Breast epithelium (tissue), 4 donors: ENCODE measurements at places on chromosomes 5 and 9. TPM values are rescaled to one million over a fixed set of nuclear protein-coding genes. Genes with fewer than 3 reads are reported as not detected.

The F12 gene
- total RNA-seq: 2.6 TPM

The LIX1 gene
- 0.15 TPM for total RNA-seq

The CTSV gene
- 2.0 TPM for total RNA-seq

The NEUROG1 gene
- not detected for total RNA-seq

The NEURL1B gene
- 6.3 TPM for total RNA-seq

The ARL15 gene
- total RNA-seq: 29.0 TPM

The OR13C3 gene
- not detected for total RNA-seq

- H3K36me3 ChIP-seq: no peaks in the 10 kb centered on the region
- H3K27me3 ChIP-seq: no peaks in the 10 kb centered on the region
- DNase-seq: no peak
- no peaks in the 10 kb centered on the region for H3K4me1 ChIP-seq
Observed at GRCh38 chr5:115549154-115549553, 4.6 kb upstream of the FEM1C start.

DNA sequence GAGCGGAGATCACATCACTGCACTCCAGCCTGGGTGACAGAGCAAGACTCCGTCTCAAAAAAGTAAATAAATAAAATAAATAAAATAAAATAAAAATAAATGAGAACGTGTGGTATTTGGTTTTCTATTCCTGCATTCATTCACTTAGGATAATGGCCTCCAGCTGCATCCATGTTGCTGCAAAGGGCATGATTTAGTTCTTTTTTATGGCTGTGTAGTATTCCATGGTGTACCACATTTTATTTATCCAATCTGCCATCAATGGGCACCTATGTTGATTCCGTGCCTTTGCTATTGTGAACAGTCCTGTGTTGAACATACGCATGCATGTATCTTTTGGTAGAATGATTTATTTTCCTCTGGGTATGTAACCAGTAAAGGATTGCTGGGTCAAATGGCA, 8.8 kb upstream of the RASGEF1C start:
- H3K4me1 ChIP-seq: no peaks in the 10 kb centered on the region
- no peaks in the 10 kb centered on the region for H3K27me3 ChIP-seq
- no peaks in the 10 kb centered on the region for H3K36me3 ChIP-seq
- no peak for DNase-seq
- no peak overlapping the region for H3K4me3 ChIP-seq

GRCh38 chr5:151125421-151125820, 32.2 kb downstream of the ANXA6 start:
- H3K36me3 ChIP-seq: no peaks in the 10 kb centered on the region
- no peaks in the 10 kb centered on the region for H3K4me1 ChIP-seq
- no peak overlapping the region for H3K4me3 ChIP-seq
- no peaks in the 10 kb centered on the region for H3K27me3 ChIP-seq

DNA sequence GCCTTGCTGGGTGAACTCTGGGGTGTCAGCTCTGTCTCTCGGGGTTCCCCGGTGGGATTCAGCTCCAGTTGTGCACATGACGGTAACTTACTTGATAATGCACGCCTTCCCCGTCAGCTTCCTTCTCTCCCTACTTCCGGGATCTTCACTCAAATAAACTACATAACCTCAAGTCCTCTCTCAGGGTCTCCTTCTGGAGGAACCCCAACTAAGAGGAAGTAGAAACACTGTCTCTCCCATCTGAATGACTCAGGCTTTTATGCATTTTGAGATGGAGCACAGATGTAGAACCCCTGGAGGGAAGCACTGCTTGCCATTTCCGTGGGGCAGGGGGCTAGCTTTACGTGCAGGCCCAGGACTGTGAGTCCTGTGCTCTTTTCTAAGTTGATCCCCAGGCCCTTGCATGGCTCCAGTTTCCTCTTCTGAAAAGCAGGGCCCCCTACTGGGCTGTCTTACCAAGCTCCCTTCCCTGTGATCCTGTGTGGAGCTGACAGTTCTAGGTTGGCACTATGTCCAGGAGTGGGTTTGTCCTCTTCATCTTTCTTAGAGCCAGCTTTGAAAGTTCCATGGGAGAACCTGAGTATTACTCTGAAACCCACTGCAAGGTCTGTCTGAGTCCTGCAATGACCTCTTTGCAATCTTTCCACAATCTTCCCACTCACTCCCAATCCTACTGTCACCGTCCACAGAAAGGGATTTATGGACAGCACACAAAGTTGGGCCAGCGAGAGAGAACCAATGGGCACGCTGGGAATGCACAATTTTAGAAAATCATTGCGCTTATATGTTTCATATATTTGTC, 17.7 kb downstream of the S1PR3 start:
- no peaks in the 10 kb centered on the region for H3K36me3 ChIP-seq
- no peaks in the 10 kb centered on the region for H3K27me3 ChIP-seq
- no peak overlapping the region for H3K4me3 ChIP-seq

DNA sequence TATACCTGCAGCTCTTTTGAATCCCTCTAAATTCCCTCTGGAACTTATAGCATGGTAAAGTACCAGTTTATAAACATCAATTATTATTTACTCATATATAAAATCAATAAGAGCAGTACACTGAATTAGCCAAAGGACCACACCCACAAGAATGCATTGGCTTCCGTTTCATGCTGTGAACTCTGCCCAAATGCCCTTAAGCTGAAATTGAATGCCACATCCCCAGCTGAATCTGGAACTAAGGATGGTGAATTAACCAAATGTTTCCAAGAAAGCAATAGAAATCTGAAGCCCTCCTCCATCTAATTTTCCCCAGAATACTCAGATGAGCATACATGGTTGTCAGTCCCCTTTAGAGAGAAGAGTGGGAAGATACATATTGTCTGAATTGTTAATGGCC, 436.4 kb upstream of the FTMT start:
- DNase-seq: no peak
- no peaks in the 10 kb centered on the region for H3K27me3 ChIP-seq
- H3K36me3 ChIP-seq: no peaks in the 10 kb centered on the region

DNA sequence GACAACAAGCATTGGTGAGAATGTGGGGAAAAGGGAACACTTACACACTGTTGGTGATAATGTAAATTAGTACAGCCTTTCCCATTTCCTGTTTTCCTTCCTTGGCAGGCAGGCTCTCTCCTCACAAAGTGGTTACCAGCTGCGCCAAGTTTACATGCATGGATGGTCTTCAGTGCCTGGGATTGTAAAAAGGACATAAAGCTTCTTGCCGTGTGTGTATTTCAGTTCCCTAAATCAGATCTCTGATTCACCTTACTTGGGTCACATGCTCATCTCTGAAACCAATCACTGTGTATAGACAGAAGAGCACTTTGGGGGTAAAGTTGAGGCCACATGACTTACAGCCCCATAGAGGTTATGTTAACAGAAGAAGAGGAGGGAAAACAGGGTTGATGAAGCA, 92.8 kb downstream of the CAVIN4 start:
- no peaks in the 10 kb centered on the region for H3K27me3 ChIP-seq
- H3K27ac ChIP-seq: no peak overlapping the region
- H3K36me3 ChIP-seq: no peaks in the 10 kb centered on the region
- no peak overlapping the region for H3K4me3 ChIP-seq
- H3K4me1 ChIP-seq: no peaks in the 10 kb centered on the region

DNA sequence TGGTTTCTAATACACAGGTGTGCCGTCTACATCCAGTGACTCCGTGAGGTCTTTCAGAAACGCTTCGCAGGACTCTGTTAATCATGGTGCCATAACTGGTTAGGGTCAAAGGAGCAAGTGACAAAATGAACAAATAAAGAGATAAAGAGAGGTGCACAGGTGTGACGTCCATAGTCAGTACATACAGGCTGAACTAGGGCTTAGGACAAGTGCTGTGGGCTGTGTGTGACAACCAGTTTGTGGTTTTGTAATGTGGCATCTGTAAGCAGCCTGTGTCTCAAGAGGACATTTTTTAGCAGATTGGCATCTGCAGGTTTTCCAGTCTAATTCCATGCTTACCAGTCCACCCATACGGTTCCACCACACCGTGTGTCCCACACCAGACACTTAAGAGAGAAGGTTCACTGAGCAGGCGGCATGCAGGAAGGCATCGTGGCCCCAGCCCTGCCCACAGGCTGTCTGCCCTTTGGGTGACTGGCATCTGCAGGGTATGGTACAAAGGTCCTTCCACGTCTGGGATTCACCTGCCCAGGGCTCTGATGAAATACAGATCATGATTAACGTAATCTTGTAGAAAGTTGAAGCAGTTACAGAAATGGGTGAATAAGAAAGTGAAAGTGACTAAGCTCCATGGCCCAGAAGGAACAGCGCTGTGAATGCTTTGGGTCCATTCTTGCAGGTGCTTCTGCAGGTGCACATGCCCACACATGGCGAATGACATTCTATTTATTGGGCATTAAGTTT, 26.9 kb downstream of the SRD5A1 start:
- no peak for DNase-seq
- H3K4me3 ChIP-seq: no peak overlapping the region
- no peaks in the 10 kb centered on the region for H3K4me1 ChIP-seq
- H3K27me3 ChIP-seq: no peaks in the 10 kb centered on the region

DNA sequence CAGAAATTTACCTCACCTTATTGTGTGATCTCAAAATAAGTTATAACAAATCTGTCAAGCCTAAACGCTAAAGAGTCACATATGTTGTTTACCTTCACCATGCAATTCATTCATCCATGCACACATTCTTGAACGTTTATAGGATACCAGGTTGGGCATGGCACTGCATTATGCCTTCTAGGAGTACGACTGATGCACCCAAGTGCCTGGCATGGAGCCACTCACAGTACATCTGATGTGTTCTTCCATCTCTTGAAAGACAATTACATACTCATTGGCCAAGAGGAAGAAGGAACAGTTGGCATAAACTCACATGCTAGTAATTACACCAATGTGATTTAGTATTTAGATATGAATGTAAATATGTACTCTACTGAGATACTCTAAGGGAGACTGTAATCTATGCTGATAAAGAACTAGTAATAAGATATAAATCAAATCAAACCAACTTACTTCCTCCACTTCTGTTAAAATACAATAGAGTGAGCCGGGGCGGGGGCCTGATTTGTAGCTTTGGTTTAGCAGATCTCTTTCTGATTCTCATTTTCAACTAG, 90.7 kb downstream of the LPAR1 start:
- DNase-seq: no peak
- no peak overlapping the region for H3K4me3 ChIP-seq
- H3K4me1 ChIP-seq: no peaks in the 10 kb centered on the region
- H3K27ac ChIP-seq: no peak overlapping the region

DNA sequence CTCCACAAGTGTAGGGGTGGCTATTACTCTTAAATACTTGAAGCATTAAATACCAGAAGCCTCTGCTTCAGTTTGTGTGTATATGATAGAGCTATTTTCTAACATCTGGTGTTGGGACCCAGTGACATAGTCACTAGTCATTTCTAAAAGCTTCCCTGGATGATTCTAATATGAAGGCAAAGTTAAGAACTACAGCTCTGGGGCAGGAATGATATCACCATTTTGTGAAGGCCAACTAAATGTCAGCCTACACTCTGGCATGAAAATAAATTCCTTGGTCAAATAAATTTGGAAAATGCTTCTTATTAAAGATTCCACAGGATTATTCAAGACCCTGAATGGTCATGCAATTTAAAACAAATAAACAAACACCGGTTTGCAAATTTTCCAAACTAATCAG, 197.7 kb downstream of the PLK2 start:
- no peaks in the 10 kb centered on the region for H3K4me1 ChIP-seq
- DNase-seq: no peak
- H3K36me3 ChIP-seq: no peaks in the 10 kb centered on the region
- H3K27ac ChIP-seq: no peak overlapping the region
